ENCODE measurements at places on chromosomes 12 and 14.

- DNase-seq: no peak
Observed at GRCh38 chr12:4036671-4037271, 163.6 kb upstream of the PARP11 start.

DNA sequence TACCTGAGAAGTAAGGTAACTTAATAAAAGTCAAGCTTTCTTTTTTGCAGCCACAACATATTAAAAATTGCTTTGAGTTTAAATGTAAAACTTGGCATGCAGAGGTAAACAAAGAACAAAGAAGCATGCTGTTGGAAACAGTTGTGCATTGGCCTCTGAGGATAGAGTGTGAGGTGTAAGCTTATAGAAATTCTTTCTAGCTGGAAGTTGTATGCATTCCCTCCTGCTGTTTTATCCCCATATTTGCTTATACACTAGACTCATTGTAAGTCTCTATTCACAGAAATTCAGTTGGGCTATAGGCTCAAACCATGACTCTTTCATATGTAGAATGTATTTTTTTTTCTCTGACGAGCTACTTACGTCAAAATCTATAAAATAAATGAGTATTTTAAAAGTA is 316.3 kb downstream of the SLC6A15 start:
- no peak for DNase-seq

DNA sequence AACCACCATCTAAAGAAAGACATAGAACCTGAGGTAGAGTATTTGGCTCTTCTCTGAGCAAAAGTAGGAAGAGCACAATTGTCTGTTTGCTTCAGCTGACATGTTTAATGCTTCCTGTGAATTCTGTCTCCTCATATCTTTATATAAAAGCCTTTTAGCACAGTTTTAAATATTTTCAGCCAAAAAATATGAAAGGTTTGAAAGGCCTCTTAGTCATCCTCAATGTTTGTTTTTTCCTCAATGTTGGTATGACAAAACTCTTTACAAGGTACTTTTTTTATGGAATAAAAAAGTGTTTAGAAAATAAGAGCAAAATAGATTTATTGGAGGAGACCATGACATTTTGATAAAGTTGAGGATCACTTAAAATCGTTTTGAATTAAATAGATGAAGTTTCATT is 360.9 kb downstream of the NAV3 start:
- DNase-seq: no peak

- DNase-seq: no peak
Observed at GRCh38 chr12:49969027-49969426, 3.7 kb upstream of the AQP6 start.

DNA sequence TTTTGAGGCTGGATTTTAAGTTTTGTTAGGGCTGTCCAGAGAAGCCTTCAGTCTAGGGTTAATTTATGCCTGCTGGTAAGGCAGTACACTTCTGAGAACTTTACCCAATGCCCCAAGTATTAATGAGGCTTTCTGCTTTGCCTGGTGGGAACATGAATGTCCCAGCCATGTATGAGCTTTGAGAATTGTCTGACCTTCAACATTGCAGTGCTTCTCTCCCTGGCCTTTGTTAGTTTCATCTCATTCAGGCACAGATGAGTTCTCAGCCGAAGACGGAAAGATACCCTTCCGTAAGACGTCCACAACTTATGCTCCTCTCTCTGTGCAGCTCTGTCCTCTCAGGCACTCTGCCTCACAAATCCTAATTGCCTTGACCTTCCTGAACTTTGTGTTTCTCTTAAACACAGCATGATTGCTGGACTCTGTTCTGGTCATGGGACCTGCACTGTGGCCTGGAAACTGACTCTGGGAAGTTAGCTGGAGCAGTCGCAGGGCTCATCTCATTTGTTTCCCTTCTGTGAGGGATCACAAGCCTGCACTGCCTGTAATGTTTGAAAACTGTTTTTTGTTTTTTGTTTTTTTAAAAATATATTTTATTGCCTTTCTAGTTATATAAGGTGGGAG is 15.7 kb downstream of the CHPT1 start:
- DNase-seq: peak; percentile 6
